WTC11 (cell line): ENCODE measurements at places on chromosomes 4 and X. TPM values are rescaled to one million over a fixed set of nuclear protein-coding genes. Genes with fewer than 3 reads are reported as not detected.

SLITRK4 gene
- not detected in 3 replicates for total RNA-seq

PLAC1 gene
- 0.27 to 1.8 TPM in 2 of 3 replicates, not detected in the other for total RNA-seq

FHIP1A gene
- total RNA-seq, result 64.2 to 68.6 TPM (median 67.5 TPM) in 3 replicates

APEX2 gene
- total RNA-seq, result 18.7 to 19.9 TPM (median 19.3 TPM) in 3 replicates

C4orf33 gene
- 6.7 to 8.9 TPM (median 6.9 TPM) in 3 replicates for total RNA-seq

DNA sequence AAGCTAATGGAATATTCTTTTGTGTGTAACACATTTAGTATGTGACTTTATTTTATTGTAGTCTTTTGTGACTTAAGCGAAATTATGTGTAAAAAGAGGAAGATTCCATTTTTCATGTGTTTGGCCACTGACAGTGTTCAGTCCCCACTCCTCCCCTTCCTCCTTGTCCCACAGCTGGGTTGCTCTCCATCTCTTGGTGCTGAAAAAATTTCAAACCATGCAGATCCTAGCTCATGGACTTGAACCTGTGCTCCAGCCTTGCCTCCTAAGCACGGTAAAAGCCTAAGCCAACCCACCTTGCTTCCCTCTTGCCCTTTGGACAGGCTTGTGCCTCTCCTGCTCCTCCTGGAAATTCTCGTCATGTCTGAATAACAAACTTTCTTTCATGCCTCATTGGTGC lies 2008.5 kb upstream of the TENM3 start:
- H3K4me1 ChIP-seq, result peaks cover 10% of the 10 kb centered on the region
- H3K36me3 ChIP-seq, result no peaks in the 10 kb centered on the region
- no peak overlapping the region for H3K4me3 ChIP-seq
- DNase-seq, result no peak

- no peak for DNase-seq
- H3K27ac ChIP-seq, result no peak overlapping the region
- no peaks in the 10 kb centered on the region for H3K27me3 ChIP-seq
Measured at GRCh38 chr4:123488916-123489315, 92.3 kb downstream of the SPRY1 start.

DNA sequence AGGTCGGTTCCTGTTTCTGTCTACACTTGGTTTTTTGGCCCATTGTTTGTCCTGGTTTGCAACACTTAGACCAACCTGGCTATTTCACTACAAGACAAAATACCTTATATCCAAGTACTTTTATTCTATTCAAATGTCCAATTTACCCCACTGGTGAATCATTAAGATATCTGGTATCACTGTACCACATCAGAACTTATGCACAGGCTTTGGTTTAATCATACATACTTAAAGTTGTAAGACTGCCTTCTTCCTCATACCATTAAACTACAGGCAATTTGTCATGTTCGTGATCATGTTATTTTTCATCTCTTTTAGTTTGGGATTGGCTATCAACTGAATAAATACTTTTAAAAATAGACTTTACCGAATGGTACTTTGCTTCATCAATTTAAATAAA lies 53.0 kb upstream of the ATOH1 start:
- no peak overlapping the region for H3K27ac ChIP-seq
- H3K36me3 ChIP-seq, result no peaks in the 10 kb centered on the region
- peaks cover 20% of the 10 kb centered on the region for H3K4me1 ChIP-seq
- no peak overlapping the region for H3K4me3 ChIP-seq
- H3K27me3 ChIP-seq, result no peaks in the 10 kb centered on the region

DNA sequence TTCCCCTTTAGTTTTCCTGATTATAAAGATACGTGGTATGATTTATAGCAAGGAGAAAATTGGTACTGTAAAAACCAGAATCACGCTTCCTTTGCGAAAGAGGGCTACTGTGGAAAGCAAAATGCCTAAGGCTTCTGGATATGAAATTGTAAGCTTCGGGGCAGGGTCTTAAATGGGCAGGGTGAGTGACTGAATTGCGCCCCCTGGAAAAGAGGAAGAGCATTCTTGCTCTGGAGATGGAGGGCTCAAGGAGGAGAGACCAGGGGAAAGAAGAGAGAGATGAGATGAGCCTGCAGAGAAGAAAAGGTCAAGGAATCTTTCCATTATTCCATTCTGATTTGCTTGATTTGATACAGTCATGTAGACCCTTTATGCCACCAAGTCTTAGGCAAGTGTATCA lies 13.1 kb upstream of the ETNPPL start:
- H3K36me3 ChIP-seq, result no peaks in the 10 kb centered on the region
- H3K4me1 ChIP-seq, result peaks cover 3% of the 10 kb centered on the region
- 0 out of 2 replicates have a peak overlapping the region, but pooled peaks have one; percentile 15 for H3K27ac ChIP-seq
- peaks cover 6% of the 10 kb centered on the region; the same call in 1 of the 2 replicates for H3K27me3 ChIP-seq
- H3K4me3 ChIP-seq, result no peak overlapping the region

DNA sequence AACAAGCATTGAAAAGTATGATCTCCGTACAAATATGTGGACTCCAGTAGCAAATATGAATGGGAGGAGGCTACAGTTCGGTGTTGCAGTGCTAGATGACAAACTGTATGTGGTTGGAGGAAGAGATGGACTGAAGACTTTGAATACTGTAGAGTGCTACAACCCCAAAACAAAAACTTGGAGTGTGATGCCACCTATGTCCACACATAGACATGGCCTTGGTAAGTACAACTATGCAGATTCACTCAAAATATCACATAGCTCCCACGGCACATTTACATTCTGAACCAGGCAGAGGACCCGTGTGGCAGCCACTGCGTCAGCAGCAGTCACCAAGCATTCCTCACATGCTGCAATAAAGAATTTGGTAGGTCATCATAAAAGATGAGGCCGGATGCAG lies 41.3 kb downstream of the KLHL5 start:
- no peaks in the 10 kb centered on the region for H3K27me3 ChIP-seq

DNA sequence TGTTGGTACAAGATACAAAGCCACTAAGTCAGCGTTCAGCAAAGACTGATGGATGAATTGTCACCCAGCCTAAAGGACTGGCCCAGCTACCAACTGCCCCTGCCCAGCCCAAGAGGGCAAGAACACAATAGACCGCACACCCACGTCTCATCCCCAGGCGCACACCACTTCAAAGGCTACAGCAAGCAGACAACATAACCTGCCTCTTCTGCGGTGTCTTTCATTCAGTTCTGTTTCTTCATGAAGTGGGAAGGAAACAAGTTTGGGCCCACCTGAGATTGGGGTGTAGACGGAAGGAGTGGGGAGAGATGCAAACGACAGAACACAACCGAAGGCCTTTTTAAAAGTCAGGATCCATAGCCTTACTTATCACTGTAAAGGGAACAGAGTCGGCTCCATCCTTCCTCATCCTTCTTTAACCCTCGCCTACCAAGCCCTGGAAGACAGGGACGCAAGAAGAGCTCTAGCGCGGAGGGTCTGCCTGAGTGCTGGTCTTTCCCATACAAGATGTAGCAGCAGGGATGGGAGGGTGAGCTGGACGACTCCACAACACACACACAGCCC lies 691 bp downstream of the SCARB2 start:
- H3K27ac ChIP-seq, result peak overlapping the region; percentile 94; the same call in 1 of the 2 replicates
- H3K4me1 ChIP-seq, result peaks cover 52% of the 10 kb centered on the region
- H3K27me3 ChIP-seq, result peaks cover 19% of the 10 kb centered on the region
- peak overlapping the region; percentile 91 for H3K4me3 ChIP-seq
- no peak for DNase-seq

DNA sequence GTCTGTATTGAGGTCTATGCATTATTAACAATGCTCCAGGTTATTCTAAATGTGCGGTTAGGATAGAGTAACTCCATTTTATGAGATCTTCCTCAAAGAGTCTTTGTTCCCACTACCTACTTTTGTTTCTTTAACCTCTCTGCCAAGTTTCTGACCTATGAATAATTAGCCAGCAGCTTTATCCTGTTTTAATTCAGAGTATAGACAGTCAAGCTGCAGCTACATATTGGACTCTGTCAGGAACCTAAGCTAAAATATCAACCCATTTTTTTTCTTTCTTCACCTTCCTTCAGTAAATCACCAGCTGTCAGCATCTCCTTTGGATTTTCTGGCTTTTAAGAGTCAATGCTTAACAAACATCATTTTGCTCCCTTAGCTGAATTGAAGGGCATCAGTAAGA lies 72.3 kb downstream of the TMEM47 start:
- no peak overlapping the region for H3K4me3 ChIP-seq
- no peaks in the 10 kb centered on the region; the same call in 1 of the 2 replicates for H3K27me3 ChIP-seq
- peaks cover 32% of the 10 kb centered on the region for H3K4me1 ChIP-seq
